Right renal cortex interstitium (tissue), 3 donors: ENCODE measurements at places on chromosomes 5 and 9. TPM values are rescaled to one million over a fixed set of nuclear protein-coding genes. Genes with fewer than 3 reads are reported as not detected.

SLC2A6 gene
- polyA plus RNA-seq, result 1.0 TPM

TNC gene
- 421 TPM for polyA plus RNA-seq

TRIM36 gene
- 2.2 TPM for polyA plus RNA-seq

PCDHGB7 gene
- polyA plus RNA-seq, result 16.9 TPM

CNTFR gene
- polyA plus RNA-seq, result 34.5 TPM

RCL1 gene
- polyA plus RNA-seq, result 21.1 TPM

ORM2 gene
- not detected for polyA plus RNA-seq

DRD1 gene
- not detected for polyA plus RNA-seq

CDHR2 gene
- 20.2 TPM for polyA plus RNA-seq

GRCh38 chr5:160057256-160057655 is 48.3 kb downstream of the TTC1 start:
- DNase-seq, result no peak

GRCh38 chr9:122088880-122089706 is 4.0 kb downstream of the TTLL11 start:
- no peak for DNase-seq

DNA sequence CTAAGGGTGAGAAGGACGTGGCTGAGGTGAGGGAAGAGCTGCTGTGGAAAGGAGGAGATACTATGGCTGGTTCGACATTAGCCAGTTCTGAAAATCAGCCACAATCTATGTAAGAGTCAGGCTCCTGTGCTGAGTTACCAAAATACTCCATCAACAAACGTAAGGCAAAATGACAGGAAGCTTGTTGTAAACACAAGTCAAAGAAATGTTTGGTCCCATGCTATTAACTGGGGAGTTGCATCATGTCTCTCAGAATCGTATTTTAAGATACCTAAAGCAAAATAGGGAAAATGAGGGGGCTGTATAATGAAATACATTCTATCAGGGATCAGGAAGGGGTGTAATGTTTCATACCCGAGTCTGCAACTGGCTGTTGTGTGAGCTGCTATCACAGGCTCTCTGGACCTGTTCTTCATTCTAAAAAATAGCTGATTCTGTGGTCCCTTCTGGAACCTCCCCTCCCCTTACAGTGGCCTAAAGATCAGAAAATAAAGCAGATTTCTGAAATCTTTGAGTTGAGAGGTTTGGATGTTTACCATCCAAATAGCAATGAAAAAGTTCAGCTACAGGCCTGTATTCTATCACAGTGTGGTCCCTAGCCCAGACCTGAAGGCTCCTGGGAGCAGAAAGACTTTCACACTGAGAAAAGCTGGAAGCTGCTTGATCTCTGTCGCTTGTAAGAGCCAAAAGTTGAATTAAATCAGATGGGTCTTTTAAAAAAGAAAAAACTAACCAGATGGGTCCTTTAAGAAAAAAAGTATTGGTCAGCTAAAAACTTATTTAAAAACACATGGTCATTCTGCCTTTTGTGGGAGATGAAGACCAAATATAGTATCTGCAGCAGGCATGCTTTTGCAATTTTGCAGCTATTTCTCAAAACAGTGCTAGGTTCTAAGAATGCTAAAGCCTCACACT is 97.8 kb upstream of the SMC5 start:
- no peak for DNase-seq

DNA sequence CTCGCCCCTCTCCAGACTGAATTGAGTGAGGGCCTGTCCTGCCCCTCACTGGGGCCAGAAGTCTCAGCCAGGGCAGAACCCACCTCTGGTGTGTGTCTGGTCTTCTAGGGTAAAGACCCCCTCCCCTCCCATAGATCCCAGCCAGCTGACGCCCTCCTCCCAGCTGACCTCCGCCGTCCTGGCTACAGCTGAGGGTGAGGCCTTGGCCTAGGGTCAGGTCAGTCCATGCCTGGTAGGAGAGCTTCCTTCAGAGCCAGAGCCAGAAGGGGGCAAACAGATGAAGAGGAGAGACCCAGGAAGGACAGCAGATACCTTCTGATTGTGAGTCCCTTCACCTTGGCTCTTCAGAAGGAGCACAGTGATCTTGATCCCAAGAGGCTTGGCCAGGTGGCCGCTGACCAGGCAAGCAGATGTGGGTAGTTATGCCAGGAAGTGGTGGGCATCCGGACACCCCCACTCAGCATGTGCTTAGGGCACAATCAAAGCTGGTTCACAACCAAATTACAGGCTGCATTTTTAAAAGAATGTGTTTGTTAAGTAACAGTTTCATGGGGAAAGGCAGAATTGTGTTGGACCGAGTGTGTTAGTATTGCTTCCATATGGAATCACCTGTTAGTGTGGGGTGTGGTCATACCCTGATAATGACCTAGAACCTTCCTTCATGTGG is 29.9 kb downstream of the JADE2 start:
- no peak for DNase-seq

- no peak for DNase-seq
Observed at GRCh38 chr9:126218359-126219125, 108.1 kb upstream of the MVB12B start.

GRCh38 chr9:114289571-114290481 is 33.1 kb upstream of the ORM1 start:
- no peak for DNase-seq

DNA sequence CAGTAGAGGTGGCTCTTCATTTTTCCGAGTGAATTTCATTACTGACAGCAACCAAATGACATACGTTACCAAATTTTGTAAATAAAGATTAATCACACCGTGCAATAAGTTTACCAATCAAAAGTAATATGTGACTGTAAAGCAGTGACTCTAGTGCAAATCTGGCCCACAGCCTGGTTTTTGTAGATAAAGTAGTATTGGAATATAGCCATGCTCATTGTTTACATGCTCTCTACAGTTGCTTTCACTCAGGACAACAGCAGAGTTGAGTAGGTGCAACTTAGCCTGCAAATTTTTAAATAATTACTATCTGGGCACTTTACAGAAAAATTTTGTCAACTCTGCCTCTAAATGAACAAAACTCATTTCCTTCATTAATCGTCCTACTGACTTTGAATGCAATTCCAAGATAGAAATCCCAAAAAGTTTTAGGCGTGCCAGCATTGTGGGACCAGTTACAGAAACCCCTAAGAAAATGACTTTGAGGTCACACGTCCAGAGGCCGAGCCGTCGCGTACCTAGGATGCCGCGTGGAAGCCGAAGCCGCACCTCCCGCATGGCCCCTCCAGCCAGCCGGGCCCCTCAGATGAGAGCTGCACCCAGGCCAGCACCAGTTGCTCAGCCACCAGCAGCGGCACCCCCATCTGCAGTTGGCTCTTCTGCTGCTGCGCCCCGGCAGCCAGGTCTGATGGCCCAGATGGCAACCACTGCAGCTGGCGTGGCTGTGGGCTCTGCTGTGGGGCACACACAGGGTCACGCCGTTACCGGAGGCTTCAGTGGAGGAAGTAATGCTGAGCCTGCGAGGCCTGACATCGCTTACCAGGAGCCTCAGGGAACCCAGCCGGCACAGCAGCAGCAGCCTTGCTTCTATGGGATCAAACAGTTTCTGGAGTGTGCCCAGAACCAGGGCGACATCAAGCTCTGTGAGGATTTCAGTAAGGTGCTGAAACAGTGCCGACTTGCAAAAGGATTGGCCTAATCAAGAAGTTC is 180.7 kb upstream of the TLE4 start:
- DNase-seq, result no peak

GRCh38 chr9:136122425-136123383 is 4.0 kb upstream of the TMEM250 start:
- no peak for DNase-seq

DNA sequence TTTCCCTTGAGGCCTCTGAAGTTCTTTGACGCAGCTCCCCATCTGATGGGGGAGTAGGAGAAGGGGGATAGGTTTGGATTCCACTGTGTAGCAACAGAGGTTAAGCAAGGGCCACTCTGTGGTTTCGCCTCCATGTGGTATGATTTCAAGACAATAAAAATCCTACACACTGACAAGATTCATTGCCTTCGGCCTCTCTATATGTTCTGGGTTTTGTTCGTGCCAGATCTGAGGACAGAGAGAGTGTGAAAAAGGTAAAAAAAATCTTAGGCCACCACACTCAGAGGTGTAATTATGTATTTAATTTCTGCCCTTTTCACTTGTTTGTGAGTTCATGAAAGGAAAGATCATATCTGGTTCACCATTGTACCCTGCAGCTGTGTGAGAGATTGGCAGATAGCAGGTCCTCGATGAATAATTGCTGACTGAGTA is 715.2 kb upstream of the ZNF608 start:
- DNase-seq, result no peak

- DNase-seq, result no peak
Observed at GRCh38 chr9:121757281-121757585, 105.8 kb downstream of the DAB2IP start.

DNA sequence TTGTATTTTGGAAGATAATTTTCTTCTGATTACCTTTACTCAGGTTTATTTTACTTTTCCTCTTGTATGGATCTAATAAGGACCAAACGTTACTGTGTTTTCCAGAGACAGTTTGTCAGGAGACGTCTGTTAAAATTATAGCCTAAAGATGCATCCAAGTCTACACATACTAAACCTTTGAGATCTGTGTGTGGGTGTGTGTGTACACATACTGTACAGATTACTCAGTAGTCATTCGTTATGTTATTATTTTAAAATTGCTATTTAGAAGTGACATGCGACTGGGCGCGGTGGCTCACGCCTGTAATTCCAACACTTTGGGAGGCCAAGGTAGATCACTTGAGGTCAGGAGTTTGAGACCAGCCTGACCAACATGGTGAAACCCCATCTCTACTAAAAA is 51.6 kb upstream of the CNTLN start:
- no peak for DNase-seq

GRCh38 chr5:127899214-127899610 is 184.4 kb upstream of the SLC12A2 start:
- no peak for DNase-seq

GRCh38 chr5:36734422-36734821 is 128.0 kb downstream of the SLC1A3 start:
- no peak for DNase-seq

GRCh38 chr5:148685520-148686134 is 31.3 kb upstream of the HTR4 start:
- DNase-seq, result no peak

GRCh38 chr9:110048976-110049698 is 158.8 kb downstream of the C9orf152 start:
- no peak for DNase-seq

- no peak for DNase-seq
Observed at GRCh38 chr5:33271606-33272005, 169.2 kb upstream of the TARS1 start.

- DNase-seq, result no peak
Observed at GRCh38 chr9:131418143-131419025, 24.5 kb downstream of the PRRC2B start.

DNA sequence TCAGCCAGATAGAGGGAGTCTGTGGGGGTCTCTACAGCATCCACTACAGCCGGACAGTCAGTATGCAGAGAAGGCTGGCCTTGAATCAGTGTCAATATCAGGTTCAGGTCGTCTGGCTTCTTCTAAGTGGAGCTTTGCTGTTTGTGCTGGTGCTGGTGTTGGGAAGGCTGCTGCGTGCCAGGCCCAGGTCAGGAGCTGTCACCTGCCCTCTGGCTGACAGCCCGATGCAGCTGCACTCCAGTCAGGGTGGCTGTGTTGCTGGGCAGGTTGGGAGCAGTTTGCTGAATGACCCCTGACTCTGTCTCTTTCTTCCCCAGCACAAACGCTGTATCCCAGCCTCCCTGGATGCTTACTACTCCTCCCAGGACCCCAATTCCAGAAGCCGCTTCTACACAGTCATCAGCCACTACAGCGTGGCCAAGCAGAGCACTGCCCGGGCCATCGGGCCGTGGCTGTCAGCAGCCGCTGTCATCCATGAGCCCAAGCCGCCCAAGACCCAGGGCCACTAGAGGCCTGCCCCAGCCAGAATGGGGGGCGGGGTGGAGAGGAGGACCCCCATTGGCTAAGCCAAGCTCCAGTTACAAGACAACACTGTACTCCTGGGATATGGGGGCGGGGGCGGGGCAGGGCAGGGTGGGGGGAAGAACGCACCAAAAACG is 61.6 kb downstream of the NSG2 start:
- DNase-seq, result no peak

DNA sequence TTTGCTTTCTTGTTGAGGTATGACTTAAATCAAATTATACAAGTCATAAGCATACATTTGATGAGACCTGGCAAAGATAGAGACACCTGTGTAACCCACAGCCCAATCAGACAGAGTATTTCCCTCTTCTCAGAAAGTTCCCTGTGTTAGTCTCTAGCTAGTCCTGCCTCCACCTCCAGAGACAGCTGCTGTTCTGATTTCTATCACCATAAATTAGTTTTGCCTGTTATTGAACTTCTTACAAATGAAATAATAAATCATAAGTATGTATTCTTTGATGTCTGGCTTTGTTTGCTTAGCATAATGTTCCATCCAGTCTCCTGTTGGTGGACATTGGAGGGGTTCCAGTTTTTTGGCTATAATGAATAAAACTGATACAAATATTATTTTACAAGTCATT is 194.5 kb downstream of the ICE1 start:
- no peak for DNase-seq

DNA sequence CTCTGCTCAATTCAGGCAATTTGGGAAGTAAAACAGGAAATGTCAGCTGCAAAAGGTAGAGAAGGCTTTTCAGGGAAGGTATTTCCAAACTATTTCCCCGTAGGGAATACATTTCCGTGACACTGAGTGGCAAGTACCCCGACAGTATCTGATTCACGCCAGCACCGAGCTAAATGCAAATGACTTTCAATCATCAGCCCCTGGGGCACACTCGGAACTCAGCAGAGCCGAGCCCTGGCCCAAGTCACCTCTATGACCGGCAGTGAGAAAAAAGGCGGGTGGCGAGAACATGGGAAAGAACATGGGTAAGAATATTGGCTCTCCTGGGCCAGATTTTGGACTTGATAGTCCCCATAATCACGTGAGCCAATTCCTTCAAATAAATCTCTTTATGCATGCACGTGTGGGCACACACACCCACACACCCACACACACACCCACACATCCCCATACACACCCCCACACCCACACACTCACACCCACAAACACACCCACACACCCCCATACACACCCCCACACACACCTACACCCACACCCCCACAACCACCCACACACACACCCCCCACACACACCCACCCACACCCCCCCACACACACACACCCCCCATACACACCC is 43.0 kb downstream of the COL23A1 start:
- DNase-seq, result no peak

DNA sequence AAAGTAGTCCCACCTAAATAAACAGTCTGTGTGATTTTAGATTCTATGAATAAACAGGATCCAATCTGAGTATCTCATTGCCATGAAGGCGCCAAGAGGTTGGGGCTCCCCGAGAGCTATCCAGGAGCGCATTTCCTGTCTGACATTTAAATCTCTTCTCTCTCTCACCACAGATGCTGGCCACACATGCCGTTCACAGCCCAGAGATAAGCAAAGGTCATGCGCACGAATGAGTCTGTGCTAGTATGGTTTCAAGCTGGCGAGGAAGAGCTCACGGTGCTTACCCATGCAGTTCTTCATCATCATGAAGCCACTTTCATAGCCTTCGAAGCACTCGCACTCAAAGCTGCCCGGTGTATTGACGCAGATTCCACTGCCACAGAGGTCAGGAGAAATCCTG is 199.4 kb downstream of the FBN2 start:
- no peak for DNase-seq

DNA sequence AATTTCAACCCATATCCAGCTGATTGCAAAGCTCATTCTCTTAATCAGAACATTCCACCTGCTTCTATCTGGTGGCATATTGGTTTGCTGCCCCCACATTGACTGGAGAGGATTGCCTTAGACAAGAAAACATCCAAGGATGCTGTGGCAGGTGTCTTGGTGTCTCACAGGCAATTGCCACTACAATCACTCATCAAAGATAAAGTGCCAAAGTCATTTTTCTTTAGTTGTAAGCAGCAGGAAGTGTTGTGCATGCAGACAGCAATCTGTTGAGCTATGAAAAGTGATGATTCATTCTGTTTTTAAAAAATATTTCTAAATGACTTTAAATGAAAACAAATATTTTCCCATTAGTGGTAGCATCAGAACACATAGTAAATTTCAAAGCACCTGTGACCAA is 53.9 kb downstream of the CDH6 start:
- no peak for DNase-seq
